ENCODE measurements at places on chromosomes 6 and 20. TPM values are rescaled to one million over a fixed set of nuclear protein-coding genes. Genes with fewer than 3 reads are reported as not detected.
A peak's percentile ranks its signal among the peaks of the same experiment; 100 is the strongest.

PRR18 gene
- polyA plus RNA-seq, result 0.05 TPM

FUT9 gene
- 0.02 TPM for polyA plus RNA-seq

PTK6 gene
- polyA plus RNA-seq, result 0.07 TPM

XKR7 gene
- not detected for polyA plus RNA-seq

SASH1 gene
- 8.6 TPM for polyA plus RNA-seq

TFEB gene
- polyA plus RNA-seq, result 6.9 TPM

RGS17 gene
- polyA plus RNA-seq, result 0.30 TPM

UNC93A gene
- not detected for polyA plus RNA-seq

ATP6V1G2 gene
- 3.0 TPM for polyA plus RNA-seq

PNPLA1 gene
- polyA plus RNA-seq, result 0.04 TPM

WFDC10B gene
- not detected for polyA plus RNA-seq

TNFRSF21 gene
- polyA plus RNA-seq, result 6.9 TPM

DNA sequence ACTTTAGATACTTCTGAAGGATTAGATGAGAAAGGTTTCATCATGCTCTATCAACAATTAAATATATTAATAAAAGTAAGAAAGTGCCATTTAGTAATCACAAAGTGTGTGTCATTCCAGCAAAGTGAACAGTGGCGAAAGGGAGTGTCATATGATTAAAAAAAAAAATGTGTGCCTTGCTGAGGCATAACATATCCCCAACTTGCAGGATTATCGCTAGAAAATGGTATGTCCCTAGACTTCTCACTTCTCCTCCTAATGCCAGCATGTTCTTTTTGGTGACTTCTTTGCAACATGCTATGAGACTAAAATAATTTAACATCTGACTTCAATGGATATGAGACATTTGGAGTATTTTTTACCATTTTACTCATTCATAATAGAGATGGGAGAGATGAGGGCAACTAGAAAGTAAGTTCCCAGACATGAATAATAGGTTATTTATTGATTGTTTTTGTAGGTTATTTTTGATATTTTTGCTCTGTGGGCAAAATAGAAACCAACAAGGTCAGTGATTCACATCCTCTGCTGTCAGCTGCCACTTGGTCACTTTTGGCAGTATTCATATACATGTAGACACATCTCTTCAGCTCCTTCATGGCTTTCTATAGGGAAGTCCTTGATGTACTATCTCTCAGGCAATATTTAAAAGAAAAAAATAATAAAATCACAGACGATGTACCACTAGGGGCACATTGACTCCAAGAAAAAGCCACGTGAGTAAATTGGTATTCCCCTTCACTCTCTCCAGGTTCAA is 370.1 kb downstream of the BMP2 start:
- DNase-seq, result no peak
- no peaks in the 10 kb centered on the region for H3K4me1 ChIP-seq
- H3K27ac ChIP-seq, result no peak overlapping the region
- no peaks in the 10 kb centered on the region for H3K27me3 ChIP-seq

- DNase-seq, result no peak
- H3K4me1 ChIP-seq, result peaks cover 5% of the 10 kb centered on the region
- no peak overlapping the region for H3K4me3 ChIP-seq
- H3K27me3 ChIP-seq, result no peaks in the 10 kb centered on the region
- no peaks in the 10 kb centered on the region for H3K36me3 ChIP-seq
These were observed 139.5 kb downstream of the BCAS1 start for GRCh38 chr20:53930651-53931504.

GRCh38 chr6:67880939-67881705 is 754.0 kb upstream of the ADGRB3 start:
- H3K27me3 ChIP-seq, result no peaks in the 10 kb centered on the region
- no peak overlapping the region for H3K4me3 ChIP-seq
- no peak for DNase-seq
- no peak overlapping the region for H3K27ac ChIP-seq
- H3K36me3 ChIP-seq, result no peaks in the 10 kb centered on the region

GRCh38 chr20:16608277-16608650 is 35.0 kb upstream of the KIF16B start:
- no peaks in the 10 kb centered on the region for H3K27me3 ChIP-seq
- no peaks in the 10 kb centered on the region for H3K36me3 ChIP-seq
- no peak overlapping the region for H3K4me3 ChIP-seq
- H3K27ac ChIP-seq, result no peak overlapping the region
- DNase-seq, result peak; percentile 27

DNA sequence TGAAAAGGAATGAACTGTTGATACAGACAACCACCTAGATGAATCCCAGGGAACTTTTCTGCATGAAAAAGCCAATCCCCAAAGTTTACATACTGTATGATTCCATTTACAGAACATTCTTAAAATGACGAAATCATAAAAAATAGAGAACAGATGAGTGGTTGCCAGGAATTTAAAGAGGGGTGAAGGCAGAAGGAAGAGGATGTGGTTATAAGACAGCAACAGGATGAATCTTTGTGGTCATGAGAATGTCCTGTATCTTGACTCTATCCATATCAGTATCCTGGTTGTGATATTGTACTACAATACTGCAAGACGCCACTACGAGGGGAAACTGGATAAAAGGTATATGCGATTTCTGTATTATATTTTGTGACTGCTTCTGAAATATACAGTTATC is 70.1 kb upstream of the EMILIN3 start:
- H3K27ac ChIP-seq, result no peak overlapping the region
- H3K36me3 ChIP-seq, result no peaks in the 10 kb centered on the region
- H3K4me1 ChIP-seq, result no peaks in the 10 kb centered on the region
- no peak overlapping the region for H3K4me3 ChIP-seq
- no peak for DNase-seq

DNA sequence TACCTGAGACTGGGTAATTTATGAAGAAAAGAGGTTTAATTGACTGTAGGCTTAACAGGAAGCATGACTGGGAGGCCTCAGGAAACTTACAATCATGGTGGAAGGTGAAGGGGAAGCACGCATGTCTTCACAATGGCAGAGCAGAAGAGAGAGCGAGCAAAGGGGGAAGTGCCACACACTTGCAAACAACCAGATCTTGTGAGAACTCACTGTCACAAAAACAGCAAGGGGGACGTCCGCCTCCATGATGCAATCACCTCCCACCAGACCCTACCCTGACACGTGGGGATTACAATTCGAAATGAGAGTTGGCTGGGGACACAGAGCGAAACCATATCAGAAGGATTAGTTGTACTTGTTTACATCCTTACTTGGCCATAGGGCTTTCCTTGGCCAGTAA is 49.7 kb downstream of the FIG4 start:
- no peaks in the 10 kb centered on the region for H3K27me3 ChIP-seq
- no peak overlapping the region for H3K27ac ChIP-seq
- no peaks in the 10 kb centered on the region for H3K36me3 ChIP-seq
- peaks cover 2% of the 10 kb centered on the region for H3K4me1 ChIP-seq
- no peak for DNase-seq

- no peak for DNase-seq
- H3K4me1 ChIP-seq, result no peaks in the 10 kb centered on the region
- no peak overlapping the region for H3K4me3 ChIP-seq
- H3K27me3 ChIP-seq, result no peaks in the 10 kb centered on the region
- no peak overlapping the region for H3K27ac ChIP-seq
These were observed 207.7 kb downstream of the MAFB start for GRCh38 chr20:40481337-40481736.

DNA sequence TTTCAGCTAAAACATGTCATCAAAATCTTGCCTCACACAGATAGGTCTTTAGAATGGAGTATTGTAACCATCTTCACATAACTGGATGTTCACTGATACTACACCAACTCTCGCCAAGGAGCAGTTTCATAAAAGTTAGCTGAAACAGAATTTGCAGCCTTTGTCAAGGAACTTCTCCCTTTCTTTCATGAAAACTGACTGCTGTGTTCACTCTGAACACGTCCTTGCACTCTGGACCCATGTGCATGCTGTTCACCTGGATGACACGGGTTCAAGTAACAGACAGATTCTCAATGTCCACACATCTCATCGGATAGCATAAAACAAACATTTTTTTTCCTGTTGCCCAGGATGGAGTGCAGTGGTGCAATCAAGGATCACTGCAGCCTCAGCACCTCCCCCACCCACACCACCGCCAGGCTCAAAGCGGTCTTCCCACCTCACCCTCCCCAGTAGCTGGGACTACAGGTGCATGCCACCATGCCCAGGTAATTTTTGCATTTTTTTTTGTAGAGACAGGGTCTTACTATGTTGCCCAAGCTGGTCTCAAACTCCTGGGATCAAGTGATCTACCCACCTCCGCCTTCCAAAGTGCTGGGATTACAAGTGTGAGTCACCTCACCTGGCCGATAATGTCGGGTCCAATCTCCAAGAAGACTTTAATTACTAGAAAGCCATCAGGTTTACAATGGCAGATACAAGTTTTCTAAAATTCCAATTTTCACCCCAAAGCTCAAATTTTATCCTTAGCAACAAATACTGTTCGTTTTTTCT is 9.4 kb downstream of the DIDO1 start:
- H3K36me3 ChIP-seq, result no peaks in the 10 kb centered on the region
- H3K27ac ChIP-seq, result no peak overlapping the region
- no peak for DNase-seq
- H3K27me3 ChIP-seq, result no peaks in the 10 kb centered on the region
- peaks cover 24% of the 10 kb centered on the region for H3K4me1 ChIP-seq

DNA sequence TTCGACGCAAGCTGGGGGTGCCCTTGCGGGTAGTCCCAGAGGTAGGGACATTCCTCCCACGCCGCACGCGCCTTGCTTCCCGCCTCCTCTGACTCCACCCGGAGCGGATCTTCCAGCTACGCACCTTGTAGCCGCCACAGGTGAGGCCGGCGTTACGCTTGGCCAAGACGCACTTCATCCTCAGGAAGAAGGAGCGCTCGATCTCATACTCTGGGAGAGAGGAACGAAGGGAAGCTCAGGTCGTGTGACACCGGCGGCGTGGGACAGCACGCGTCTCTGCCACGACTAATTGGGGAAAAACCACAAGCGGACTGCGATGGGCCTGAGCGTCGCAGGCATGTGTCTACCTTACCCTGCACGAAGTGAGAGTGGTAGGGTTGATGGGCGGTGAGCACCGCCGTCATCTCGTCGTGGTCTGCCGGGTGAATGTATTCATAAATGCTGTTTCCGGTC is 15.5 kb downstream of the SIM1 start:
- H3K36me3 ChIP-seq, result no peaks in the 10 kb centered on the region
- H3K4me3 ChIP-seq, result no peak overlapping the region
- no peaks in the 10 kb centered on the region for H3K27me3 ChIP-seq
- no peak overlapping the region for H3K27ac ChIP-seq

Data from ovary (tissue), 10 donors.